ENCODE measurements at places on chromosomes 5 and 9. TPM values are rescaled to one million over a fixed set of nuclear protein-coding genes. Genes with fewer than 3 reads are reported as not detected.

RMI1 gene
- 17.0 TPM for total RNA-seq

GIN1 gene
- 10.3 TPM for total RNA-seq

CCL27 gene
- total RNA-seq = 0.67 TPM

PFN3 gene
- total RNA-seq = not detected

CDX1 gene
- total RNA-seq = 0.31 TPM

FUT7 gene
- not detected for total RNA-seq

ELOVL7 gene
- 18.0 TPM for total RNA-seq

SPINK6 gene
- not detected for total RNA-seq

ZNF367 gene
- 5.3 TPM for total RNA-seq

ZBTB34 gene
- total RNA-seq = 21.5 TPM

PLAC8L1 gene
- total RNA-seq = 2.0 TPM

VLDLR gene
- total RNA-seq = 9.9 TPM

SH3GL2 gene
- 3.3 TPM for total RNA-seq
